ENCODE measurements at places on chromosomes 13 and 19.

- no peak for DNase-seq
Observed at GRCh38 chr19:2321565-2322283, 6.7 kb downstream of the LSM7 start.

GRCh38 chr19:46478356-46478986 lies 7.1 kb upstream of the PNMA8A start:
- no peak for DNase-seq

GRCh38 chr13:111952032-111952431 lies 114.9 kb upstream of the SOX1 start:
- DNase-seq: no peak

DNA sequence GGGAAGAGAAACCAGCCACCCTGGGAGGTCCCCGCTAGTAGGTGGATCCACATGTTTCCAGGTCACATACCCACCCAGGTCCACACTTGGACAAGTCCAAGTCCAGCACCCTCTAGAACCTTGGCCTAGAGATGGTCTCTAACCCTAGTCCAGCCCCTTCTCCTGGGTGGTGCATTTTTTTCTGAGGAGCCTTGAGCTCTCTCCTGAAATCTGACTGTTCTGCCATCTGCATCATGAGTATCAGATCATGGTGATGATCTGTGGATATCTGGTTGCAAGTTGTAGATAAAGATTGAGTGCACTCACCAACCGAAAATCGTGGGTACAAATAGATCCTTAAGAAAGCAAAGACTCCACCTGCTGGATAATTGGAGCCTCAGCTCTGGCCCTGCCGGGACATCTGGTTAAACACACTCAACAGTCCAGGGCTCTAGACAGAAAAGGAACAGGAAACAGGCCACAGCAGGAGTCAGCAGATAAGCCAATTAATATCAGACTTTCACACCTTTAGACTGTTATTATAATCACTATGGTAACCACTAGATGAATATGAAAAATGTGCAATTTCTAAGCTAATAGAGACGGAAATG lies 41.1 kb downstream of the GPR12 start:
- DNase-seq: no peak

GRCh38 chr19:54230031-54230430 lies 7.2 kb upstream of the LILRB3 start:
- DNase-seq: no peak

DNA sequence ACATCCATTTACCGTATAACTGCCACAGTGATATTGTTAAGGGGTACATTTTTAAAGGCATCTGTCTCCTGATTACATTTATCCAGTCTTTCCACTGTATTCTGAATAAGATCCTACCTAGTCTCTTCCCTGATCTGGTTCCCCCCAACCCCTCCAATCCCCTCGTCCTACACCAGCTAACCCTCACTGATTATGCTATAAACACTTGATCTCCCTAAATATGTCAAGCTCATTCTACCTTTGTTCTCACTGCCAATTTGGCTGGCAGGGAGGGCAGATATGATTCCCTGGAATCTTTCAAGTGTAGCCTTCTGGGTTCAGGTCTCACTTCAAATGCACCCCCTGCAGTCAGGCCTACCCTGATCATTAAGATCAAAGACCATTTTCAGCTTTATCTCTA lies 1379.8 kb upstream of the MIR17HG start:
- DNase-seq: no peak

DNA sequence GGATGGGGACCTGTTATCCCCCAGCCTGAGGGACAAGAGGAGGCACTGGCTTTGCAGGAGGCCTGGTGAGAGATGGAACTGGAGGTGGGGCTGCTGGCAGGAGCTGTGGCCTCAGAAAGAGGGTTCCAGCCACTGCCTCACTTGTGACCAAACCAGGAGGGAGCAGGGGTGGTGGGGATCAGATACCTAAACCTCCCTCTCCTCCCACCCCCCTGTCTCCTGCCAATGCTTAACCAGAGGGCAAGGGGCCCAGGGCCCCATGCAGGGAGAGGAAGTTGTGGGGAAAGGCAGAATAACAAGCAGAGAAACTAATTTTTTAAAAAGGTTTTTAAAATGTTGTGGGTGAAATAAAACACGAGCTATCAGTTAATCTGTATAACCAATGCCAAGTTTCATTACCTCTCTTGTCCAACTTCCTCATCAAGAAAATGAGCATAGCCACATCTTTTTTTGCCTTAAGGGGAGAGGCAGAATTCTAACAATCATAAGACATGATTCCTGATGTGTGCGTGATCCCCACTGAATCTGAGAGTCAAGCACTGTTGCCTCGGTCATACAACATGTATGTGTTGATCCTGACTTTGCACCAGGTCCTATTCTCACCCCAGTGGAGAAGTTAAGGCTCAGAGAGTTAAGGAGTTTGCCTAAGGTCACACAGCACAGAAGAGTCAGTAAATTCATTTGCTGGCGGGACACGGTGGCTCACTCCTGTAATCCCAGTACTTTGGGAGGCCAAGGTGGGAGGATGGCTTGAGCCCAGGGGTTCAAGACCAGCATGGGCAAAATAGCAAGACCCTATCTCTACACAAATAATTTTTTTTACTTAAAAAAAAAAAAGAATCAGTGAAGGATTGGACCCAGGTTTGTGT lies 12.9 kb downstream of the FXYD5 start:
- DNase-seq: no peak

DNA sequence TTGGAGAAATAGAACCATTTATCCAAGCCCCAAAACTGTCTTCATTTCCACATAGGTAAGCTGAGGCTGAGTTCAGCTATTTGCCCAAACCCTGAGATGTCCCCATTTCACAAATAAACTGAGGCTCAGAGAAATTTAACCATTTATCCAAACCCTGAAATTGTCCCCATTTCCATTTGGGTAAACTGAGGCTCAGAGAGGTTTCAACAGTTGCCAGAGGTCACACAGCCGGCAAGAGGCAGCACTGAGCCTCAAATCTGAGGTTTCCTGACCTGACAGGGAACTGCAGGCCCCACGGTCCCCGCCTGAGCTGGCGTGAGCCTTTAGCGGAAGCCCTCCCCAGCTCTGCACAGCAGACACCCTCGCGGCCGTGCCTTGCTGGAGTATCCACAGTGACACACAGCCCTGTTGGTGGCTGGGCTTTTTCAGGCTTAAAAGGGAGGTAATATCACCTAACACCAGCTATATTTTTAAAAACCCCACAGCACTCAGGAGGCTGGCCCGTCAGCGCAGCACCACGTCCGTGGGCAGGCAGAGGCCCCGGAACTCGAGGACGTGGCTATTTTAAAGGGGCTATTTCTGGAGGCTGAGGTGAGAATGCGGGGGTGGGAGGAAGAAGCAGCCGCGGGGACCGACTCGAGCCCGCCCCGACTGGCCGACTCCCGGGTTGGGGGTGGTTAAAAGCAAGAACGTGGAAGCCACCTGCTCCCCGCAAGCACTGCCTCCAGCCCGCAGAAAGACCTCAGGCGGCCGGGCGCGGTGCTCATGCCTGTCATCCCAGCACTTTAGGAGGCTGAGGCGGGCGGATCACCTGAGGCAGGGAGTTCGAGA lies 18.5 kb downstream of the PTPRS start:
- DNase-seq: no peak

DNA sequence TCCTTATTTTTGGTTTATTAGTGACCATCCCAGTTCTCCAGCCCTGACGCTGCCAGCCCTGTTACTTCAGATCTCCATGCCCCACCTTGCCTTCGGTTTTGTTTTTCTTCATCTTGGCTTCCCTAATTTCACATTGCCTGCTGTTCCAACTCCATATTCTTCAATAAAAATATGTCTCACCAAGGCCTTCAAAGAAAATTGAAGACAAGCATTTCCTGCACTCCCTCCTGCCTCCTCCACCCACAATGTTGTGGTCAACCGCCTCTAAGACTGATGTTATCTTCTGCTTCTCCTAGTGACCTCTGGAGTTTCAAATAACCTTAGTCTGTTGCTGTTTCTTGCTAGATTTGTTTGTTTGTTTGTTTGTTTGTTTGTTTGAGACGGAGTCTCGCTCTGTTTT lies 14.6 kb downstream of the PLD3 start:
- no peak for DNase-seq

DNA sequence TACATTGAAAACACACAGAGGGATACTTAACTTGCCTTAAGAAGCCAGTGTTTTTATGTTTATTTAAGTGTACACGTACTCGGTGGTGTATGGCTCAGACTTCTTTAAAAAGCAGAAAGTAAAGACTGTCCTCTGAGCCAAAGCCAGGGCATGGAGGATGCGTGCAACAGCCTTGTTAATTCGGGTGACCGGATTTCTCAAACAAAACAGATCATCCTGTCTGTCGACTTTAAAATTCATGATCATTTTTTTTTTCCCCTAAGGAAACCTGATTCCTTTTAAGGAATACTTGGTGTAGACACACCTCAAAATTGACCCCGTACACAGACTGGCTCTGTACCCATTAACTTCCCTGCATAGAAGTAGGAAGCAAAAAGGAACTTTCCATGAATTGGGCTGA lies 124.7 kb upstream of the RNF113B start:
- DNase-seq: no peak

DNA sequence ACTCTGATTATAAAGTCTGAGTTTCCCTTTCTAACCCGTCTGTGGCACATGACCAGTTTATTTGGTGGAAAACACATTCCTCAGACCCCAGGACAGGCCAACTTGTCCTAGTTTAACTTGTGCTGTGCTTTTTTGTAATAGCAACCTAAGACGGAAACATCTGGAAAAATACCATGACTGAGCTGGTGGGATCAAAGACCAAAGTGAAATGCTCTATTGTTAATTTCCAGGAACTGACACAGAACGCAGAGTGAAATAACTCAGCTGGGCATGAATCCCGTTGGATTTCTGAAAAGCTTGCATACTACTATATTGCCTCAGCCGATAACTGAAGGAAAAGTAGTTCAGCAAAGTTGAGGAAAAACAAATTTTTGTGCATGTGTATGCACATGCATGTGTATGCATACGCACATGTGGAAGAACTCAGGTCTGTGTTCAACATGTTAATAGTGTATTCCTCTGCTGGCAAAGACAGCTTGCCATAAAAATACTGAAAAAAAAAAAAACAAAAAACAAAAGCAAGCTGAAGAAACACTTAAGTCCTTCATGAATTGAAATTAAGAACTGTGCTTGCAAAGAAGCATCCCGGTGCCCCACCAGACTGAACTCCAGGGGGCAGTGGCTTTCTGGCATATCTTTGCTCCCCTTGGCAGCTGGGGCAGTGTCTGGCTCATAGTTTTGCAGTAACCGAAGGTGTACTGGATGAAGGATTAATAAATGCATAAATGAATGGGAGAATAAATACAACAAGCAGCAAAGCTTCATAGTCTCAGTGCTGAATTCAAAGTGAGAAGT lies 187.8 kb downstream of the LHFPL6 start:
- DNase-seq: no peak

DNA sequence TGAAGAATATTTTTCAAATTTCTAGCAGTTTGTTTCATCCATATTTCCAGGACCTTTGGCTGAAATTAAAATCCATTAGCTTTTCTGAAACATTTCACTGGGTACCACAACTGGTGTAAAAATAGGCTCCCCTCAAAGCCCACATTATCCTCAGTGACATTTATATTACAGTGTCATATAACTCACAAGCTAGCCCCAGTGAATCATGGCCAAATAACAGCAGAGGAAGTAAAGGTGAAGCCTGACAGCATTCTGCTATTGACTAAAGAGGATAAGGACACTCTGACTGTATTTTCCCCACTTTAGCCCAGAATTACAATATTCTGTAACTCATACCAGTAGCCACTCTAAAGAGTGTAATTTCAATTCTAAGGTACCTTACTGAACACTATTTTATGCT lies 21.9 kb downstream of the KCTD12 start:
- no peak for DNase-seq

- DNase-seq: no peak
Observed at GRCh38 chr13:66748712-66749111, 481.4 kb downstream of the PCDH9 start.

- DNase-seq: no peak
Observed at GRCh38 chr13:43546816-43547215, 240.0 kb downstream of the ENOX1 start.

- DNase-seq: no peak
Observed at GRCh38 chr13:31036731-31037695, 104.6 kb downstream of the TEX26 start.

GRCh38 chr13:22235285-22235949 lies 564.5 kb downstream of the FGF9 start:
- no peak for DNase-seq

DNA sequence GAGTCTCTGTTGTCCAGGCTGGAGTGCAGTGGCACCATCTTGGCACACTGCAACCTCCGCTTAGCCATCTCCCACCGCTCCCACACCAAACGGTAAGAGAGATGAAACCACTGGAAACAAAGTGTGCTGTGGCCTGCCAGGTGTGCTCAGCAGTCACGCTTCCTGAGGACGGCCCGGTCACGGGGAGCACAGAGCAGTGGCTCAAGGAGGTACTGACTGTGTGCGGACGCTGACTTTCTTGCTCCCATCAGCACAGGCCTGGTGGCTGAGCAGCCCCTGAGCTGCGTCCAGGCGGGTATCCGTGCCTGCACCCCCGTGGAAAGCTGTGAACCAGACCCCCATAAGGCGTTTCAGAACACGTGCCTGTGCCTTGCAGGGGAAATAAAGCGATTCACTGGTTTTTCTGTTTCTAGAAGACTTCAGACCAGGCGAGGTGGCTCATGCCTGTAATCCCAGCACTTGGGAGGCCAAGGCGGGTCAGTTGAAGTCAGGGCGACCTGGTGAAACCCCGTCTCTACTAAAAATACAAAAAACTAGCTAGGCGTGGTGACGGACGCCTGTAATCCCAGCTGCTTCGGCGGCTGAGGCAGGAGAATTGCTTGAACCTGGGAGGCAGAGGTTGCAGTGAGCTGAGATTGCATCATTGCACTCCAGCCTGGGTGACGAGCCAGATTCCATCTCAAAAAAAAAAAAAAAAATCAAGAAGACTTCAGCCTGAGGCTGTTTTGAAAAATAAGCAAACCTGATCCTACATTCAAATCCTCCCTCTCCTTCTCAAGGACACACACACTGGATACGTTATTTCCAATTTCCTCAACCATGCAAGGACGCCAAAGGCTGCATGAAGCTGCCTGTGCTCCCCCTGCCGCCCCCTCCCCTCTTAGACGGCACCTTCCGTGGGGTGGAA lies 25.5 kb downstream of the ADPRHL1 start:
- DNase-seq: no peak

DNA sequence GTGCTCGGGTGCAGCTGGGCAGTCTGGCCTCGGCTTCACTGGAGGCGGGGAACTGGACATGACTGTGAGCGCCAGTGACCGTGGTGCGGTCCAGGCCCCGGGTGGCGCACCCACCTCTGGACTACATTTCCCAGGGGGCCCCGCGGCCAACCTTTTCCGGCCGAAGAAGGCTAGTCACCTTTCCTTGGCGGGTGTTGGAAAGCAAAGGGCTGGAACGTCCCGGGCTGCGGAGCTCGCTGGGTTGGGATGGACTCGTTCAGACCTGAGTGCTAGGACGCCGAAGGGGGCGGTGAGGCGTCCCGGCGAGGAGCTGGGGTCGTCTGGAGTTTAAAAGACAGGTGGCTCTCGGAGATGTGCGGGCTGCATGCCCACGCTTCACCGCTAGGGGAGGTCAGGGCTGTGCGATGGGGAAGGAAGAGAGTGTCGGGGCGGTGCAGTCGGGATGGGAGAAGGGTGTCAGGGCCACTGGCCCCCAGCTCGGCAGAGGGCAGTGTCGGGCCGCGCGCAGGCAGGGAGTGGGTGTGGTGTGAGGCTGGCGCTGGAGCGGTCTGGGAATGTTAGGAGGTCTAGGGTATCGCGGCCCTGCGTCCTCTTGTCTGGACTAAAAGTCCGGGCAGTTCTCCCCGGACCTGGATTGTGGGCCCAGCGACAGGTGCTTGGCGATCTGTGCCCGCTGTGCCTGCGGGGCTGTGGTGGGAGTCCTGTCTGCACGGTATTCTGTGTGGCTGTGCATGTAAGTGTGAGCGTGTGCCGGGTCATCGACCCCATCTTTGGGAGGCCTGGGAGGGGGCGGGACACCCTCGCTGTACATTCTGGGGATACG lies 57.1 kb downstream of the ZNF568 start:
- no peak for DNase-seq

- no peak for DNase-seq
Observed at GRCh38 chr13:110162866-110163658, 143.9 kb downstream of the COL4A1 start.

All from progenitor cell of endocrine pancreas (in vitro differentiated cells).